ENCODE measurements at places on chromosomes 4 and X.

- DNase-seq, result peak; percentile 2
Observed at GRCh38 chrX:23008431-23009099, 8.8 kb downstream of the DDX53 start.

DNA sequence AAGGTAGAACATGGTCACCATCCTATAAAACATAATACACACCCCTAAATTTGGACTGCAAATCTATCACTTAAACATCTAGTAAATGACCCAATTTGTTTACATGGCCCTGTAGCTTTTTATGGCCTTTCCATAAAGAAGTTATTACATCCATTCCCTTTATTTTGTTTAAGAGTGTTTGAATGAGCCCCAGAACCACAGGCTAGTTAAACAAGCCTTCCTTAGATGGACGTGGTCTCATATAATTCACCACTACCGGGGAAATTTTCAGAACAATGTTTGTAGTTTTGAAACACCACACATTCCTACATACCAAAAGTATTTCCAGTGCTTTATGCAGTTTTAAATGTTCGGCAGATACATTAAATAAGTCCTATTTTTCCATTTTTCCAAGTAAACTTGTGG, 12.3 kb downstream of the PDGFC start:
- DNase-seq, result peak; percentile 77

GRCh38 chrX:112011376-112011775, 71.2 kb downstream of the TRPC5 start:
- no peak for DNase-seq

DNA sequence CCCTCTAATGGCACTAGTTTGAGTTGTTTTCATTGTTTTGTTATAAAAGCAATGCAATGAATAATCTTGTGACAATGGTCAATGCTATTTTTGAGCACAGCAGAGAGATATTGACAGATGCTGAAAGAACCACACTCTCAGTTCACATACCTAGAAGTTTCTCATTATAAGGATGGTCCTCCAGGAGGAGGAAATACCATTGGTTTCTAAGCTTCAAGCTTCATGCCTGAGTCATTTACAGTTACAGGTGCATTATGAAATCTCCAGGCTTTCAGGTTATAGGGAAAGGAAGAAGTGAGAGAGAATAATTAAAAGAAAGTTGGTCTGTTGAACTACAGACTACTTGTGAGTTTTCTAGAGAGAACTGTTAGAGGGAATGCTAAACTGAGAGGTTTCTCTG, 75.3 kb downstream of the PWWP3B start:
- no peak for DNase-seq

GRCh38 chrX:103864886-103865534, 33.0 kb upstream of the RAB9B start:
- DNase-seq, result no peak

DNA sequence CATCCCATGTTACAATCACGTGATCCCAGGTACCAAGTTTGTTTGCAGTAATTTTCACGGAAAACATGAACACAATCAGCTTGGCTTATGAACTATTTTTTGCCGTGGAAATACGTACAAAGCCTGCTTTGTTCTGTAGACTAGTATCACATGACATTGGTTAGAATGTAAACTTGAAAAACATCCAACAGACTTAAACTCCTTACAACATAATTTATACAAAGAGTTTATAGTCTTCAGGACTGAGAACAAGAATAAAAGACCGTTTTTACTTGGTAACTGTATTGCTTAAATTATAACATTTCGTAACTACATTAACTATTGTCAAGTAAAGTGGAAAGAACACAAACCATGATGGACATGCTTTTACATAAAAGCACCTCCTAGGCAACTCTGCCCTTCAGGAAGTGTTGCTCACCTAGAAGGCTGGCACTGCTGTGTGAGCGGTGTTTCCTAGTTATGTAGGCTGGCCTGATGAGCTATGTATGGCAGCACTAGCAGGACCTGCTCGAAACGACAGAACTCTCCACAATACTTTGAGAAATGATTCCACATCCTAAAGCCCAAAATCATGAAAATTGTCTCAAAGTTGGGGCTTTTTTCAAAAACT, 41.8 kb upstream of the WDR1 start:
- no peak for DNase-seq
